ENCODE measurements at places on chromosomes 1 and 21.
A peak's percentile ranks its signal among the peaks of the same experiment; 100 is the strongest.

DNA sequence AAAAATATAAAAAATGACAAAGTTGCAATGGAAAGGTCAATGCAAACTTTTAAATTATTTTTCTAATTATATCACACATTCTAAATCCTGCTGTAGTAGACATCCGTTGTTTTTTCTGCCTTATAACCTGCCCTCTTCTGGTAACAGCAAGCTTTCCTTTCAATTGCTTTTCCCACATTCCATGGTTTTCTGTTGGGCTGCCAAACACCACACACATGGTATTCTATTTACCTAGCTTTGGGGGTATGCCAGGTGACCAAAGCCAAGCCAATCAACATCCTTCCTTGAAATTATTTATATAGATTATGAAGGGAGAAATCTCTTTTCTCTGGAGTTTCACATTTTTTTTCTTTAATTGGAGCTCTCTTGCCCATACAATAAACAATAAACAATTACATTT lies 3.4 kb upstream of the LAMC1 start:
- no peak for DNase-seq

GRCh38 chr1:93093332-93094006 lies 14.4 kb downstream of the MTF2 start:
- DNase-seq: no peak

- no peak for DNase-seq
These were observed 66.8 kb upstream of the SLC44A3 start for GRCh38 chr1:94753171-94753972.

- DNase-seq: no peak
These were observed 13.7 kb downstream of the PTPRU start for GRCh38 chr1:29249951-29250581.

DNA sequence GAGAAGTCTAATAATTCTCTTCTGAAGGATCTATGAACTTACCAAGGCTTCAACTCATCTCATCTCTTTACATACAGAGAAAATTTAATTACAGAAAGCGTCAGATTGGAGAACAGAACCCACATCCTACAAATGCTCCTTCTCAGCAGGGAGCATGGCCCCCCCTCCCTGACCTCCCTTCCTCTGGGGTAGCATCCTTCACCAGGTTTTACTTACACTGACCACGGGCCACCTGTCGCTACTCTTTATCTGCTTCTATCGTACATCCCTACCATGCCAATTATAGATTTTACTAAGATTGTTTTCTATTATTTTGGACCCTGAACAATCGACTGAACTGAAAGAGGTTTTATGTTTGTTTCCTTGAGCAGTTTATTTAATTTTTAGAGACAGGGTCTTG lies 25.8 kb downstream of the RIPPLY3 start:
- no peak for DNase-seq

DNA sequence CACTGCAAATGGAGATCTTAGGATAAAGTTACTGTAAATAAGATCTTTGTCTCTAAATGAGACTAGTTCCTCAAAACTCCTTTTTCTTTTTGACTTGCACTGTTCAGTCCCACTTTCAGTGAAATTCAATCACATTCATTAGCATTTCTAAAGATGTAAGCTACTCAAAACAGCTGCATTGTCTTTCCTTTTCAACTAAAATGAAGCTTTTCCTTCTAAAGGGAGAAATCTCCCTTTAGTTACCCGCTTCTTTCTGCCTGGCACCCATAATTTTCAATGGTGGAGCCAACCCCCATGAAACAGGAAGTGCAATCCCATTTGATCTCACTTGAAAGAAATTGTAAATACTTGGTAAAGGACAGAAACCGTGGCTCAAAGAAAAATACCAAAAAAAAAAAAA lies 387.4 kb upstream of the PKN2 start:
- DNase-seq: no peak

- DNase-seq: no peak
These were observed 9.6 kb downstream of the FMN2 start for GRCh38 chr1:240101306-240101705.

- DNase-seq: no peak
These were observed 30.6 kb upstream of the JUN start for GRCh38 chr1:58814251-58815068.

DNA sequence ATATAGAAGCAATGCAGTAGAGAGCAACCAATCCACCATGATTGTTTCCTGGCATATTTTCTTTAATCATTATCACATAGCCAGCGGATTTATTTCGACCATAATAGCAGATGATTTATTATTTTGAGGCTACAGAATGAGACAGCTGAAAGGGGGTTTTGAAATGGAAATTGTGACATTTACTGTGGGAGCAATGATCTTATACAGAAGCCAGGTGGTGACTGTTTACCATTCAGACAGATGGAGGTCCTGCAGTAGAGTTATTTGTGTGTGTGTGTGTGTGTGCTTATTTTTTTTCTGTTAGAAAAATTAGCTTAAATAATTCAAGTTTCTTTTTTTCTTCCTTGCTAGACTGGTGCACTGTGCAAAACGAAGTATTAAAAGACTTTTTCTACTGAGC lies 1784.5 kb downstream of the MRPL39 start:
- DNase-seq: no peak

DNA sequence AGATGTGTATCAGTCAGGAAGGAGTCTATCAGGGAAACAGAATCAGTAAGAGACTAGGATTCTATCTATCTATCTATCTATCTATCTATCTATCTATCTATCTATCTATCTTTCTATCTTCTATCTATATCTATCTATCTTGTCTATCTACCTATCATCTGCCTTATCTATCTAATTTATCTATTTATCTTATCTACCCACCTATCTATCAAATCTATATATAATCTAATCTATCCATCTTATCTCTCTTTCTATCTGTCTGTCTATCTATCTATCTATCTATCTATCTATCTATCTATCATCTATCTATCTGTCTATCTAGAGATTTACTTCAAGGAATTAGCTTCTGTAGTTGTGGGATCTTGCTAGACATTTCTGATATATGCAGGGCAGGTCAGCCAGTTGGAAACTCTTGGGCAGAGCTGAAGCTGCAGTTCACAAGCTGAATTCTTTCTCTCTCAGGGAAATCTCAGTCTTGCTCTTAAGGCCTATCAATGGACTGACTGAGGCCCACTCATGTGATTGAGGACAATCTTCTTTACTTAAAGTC lies 140.2 kb upstream of the JUN start:
- DNase-seq: no peak

GRCh38 chr1:97721221-97721620 lies 199.6 kb downstream of the DPYD start:
- DNase-seq: no peak

- no peak for DNase-seq
These were observed 9.4 kb upstream of the UBR4 start for GRCh38 chr1:19219451-19219850.

DNA sequence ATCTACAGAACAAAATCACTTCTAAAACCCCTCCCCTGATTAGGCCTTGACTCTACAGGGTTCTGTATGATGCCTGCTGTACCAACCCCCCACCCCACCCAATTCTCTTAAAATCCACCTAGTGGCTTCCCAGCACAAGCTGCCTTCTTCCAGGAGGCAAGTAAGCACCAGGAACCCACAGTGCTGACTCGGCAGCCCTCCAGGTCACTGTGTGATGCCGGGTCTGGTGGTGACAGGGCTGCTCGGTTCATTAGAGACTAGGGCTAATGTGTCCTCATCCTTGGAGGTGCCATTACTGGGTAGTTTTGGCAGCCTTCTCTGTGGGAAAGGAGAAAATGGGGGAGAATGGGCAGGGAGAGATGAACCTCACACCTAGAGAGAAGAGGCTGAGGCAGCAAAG lies 363.5 kb downstream of the PTPRU start:
- DNase-seq: no peak

GRCh38 chr1:182169203-182169602 lies 107.7 kb upstream of the ZNF648 start:
- no peak for DNase-seq

DNA sequence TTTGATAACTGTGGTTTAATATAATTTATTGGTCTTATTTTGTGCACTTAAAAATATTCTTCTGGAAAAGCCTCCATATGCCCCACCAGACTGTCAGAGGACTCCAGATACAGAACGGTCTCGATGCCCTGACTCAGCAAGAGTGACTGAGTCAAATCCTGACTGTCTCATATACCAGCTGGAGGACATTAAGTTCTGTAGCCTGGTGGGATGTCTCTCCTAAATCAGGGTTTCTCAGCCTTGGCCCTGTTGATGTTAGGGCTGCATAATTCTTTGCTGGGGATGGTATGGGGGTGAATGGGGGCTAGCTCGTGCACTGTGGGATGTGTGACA lies 67.7 kb upstream of the TLR5 start:
- DNase-seq: no peak

- DNase-seq: no peak
These were observed 152.6 kb downstream of the ETS2 start for GRCh38 chr21:38958323-38958705.

DNA sequence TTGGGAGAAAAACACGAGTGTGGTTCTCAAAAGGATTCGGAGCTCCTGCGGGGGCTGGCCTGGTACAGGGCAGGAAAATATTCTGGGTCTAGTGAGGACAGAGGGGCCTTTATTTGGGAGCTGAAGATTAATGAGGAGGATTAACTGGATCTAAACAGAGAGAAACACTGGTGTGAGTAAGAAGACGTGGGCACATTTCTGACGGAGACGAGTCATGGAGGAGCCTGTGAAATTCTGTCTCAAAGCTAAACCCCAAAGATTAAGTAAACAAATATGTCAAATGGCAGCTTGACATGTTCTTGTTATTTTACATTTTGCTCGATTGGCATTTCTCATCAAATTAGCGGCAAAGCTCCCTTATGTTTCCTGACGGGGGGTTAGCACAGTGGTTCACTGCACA lies 12.8 kb downstream of the PROK1 start:
- DNase-seq: no peak

- DNase-seq: no peak
These were observed 57.8 kb upstream of the KLHDC7A start for GRCh38 chr1:18422954-18423353.

DNA sequence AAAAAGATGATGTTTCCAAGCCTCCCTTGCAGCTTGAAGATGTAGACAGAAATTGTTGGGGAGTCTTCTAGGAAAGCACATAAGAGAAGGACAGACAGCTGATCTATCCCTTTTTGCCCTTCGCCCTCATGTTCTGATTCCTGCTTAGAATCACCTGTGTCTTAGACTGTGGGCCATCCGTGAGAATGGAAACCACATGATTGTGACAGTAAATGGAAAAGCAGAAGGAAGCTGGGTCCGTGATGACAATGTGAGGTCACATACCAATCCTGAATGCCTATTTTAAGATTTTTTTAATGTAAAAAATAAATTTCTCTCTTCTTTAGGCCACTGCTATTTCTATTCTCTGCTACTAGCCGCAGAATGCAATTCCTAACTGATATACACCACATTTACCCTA lies 67.7 kb upstream of the C1orf87 start:
- DNase-seq: no peak

GRCh38 chr1:207973898-207974568 lies 63.1 kb upstream of the CD34 start:
- no peak for DNase-seq

- peak; percentile 41 for DNase-seq
These were observed 98.8 kb downstream of the RABGAP1L start for GRCh38 chr1:174258148-174258550.

GRCh38 chr21:26587736-26588201 lies 14.7 kb upstream of the CYYR1 start:
- DNase-seq: no peak

GRCh38 chr1:206933333-206933945 lies 11.7 kb upstream of the FCMR start:
- DNase-seq: peak; percentile 83

DNA sequence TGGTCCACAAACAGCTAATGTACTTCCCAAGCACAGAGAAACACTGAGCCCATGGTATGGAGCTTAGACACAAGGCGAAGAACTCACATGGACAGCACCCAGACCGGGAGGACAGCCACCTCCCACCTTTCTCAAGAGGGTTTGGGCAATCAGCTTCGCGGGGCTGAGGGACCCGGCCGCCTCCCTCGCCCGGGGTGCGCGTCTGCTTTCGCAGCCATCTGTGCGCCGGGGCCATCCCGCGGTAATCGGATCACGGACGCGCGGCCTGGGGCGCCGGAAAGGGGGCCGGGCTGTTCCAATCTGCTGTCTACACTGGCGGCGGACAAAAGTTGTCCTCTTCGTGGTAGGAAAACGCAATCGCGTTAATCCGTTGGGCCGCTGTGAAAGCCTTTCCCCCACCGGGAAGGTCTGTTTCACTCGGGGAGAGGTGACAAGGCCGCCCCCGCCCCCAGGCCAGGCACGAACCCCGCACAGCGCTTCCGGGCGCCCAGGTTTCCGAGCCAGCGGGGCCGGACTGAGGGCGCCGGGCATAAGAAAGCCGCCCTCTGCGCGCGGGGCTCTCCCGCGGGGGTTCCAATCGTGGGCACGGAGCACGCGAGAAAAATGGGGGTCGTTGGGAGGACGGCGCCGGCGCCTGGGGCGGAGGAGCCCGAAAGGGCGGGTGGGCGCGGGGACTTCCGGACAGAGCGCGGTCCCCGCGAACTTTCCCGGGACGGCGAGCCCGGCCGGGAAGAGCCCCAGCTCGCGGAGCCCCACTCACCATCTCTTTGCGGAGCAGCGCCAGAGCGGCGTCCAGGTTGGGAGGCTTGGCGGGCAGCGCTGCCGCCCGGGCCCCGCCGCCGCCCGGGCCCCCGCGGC lies 664 bp downstream of the FAM89A start:
- DNase-seq: peak; percentile 59

GRCh38 chr1:212412374-212412773 lies 2.3 kb downstream of the PACC1 start:
- DNase-seq: no peak

DNA sequence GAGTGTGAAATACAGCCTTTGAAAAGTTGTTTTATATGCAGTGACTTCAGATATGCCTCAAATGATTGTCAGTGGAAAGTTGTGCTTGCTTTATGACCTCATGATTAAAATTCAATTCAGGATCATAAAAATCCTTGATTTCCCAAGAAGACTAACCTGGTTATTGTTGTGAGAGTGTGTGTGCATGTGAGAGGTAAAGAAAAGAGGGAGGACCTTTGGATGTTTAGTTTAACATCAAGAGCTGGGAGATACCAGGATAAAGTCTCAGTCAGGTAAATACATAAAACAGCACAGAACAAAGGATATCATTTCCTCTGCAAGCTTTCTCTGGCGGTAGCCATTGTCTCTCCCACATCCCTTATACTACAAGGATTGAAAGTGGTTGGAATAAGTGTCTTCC lies 14.4 kb downstream of the BTBD8 start:
- DNase-seq: no peak

DNA sequence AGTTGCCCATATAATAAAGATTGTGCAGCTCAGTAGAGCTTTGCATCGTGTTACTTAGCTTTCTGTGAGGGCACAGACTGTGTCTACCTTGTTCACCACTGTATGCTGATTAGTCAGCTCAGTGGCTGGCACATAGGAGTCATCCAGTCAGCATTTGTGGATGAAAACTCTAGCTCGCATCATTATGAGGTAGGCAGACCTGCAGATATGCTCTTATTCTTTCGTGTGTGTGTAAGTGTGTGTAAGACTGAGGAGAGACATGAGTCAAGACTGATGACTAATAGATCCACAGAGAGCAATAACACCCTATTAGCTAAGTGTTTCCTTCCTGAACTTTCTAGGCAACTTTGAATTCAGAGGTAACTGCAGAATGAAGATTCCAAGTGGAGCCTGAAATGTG lies 17.1 kb downstream of the TTF2 start:
- DNase-seq: peak; percentile 53

All from activated CD4-positive, alpha-beta T cell treated with anti-CD3 and anti-CD28 coated beads, Interleukin-2, amount 50 U/mL, for 48 hours (primary cell).